ENCODE measurements at places on chromosomes 5 and 9. TPM values are rescaled to one million over a fixed set of nuclear protein-coding genes. Genes with fewer than 3 reads are reported as not detected.

ELP1 gene
- 31.7 TPM for total RNA-seq

ANKRD34B gene
- total RNA-seq = not detected

GZMA gene
- 96.9 TPM for total RNA-seq

KCNMB1 gene
- total RNA-seq = not detected

MARCOL gene
- not detected for total RNA-seq

CCL21 gene
- not detected for total RNA-seq

MAMDC2 gene
- not detected for total RNA-seq

COL23A1 gene
- not detected for total RNA-seq

TRIM23 gene
- 5.3 TPM for total RNA-seq

SEMA5A gene
- total RNA-seq = 0.62 TPM

PLCXD3 gene
- total RNA-seq = not detected

USP20 gene
- 45.6 TPM for total RNA-seq

OSTF1 gene
- 87.5 TPM for total RNA-seq

LCN15 gene
- not detected for total RNA-seq

PCDHA2 gene
- total RNA-seq = not detected

CDH10 gene
- not detected for total RNA-seq

FOXD4L3 gene
- not detected for total RNA-seq
